Amniotic stem cell (primary cell): ENCODE measurements at places on chromosomes 12 and 14.

DNA sequence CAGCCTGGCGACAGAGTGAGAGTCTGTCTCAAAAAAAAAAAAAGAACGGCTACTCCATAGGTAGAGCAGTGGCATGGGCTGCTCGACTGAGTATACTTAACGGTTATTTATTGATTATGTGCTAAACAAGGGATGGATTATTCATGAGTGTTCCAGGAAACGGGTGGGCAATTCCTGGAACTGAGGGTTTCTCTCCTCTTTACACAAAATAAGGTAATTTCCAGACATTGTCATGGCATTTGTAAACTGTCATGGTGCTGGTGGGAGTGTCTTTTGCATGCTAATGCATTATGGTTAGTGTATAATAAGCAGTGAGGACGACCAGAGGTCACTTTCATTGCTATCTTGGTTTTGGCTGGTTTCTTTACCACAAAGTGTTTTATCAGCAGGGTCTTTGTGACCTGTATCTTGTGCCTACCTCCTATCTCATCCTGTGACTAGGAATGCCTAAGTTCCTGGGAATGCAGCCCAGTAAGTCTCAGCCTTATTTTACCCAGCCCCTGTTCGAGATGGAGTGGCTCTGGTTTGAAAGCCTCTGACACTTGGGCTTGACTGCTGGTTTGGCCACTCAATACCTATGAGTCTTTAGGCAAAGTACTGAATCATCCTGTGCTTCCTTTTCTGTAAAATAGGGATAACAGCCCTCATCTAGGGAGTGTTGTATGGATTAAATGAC lies 3.2 kb downstream of the DGLUCY start:
- DNase-seq, result no peak

DNA sequence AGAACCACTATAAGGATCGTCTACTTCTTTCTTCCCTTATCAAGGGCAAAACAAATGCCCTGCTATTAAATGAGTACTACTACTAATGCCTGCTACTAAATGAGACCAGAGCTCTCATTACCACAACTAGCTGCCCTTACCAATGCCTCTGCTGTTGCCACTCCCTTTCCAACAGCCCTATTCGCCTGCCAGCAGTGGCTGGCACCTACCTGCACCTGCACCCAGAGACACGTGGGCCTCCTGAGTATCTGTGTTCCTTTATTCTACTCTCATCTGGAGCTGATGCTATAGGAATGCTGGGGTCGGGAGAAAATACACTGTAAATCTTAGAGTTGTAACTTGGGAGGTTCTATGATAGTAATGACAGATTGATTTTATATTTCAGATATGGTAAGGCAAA lies 174.7 kb downstream of the SLC2A13 start:
- no peak for DNase-seq

DNA sequence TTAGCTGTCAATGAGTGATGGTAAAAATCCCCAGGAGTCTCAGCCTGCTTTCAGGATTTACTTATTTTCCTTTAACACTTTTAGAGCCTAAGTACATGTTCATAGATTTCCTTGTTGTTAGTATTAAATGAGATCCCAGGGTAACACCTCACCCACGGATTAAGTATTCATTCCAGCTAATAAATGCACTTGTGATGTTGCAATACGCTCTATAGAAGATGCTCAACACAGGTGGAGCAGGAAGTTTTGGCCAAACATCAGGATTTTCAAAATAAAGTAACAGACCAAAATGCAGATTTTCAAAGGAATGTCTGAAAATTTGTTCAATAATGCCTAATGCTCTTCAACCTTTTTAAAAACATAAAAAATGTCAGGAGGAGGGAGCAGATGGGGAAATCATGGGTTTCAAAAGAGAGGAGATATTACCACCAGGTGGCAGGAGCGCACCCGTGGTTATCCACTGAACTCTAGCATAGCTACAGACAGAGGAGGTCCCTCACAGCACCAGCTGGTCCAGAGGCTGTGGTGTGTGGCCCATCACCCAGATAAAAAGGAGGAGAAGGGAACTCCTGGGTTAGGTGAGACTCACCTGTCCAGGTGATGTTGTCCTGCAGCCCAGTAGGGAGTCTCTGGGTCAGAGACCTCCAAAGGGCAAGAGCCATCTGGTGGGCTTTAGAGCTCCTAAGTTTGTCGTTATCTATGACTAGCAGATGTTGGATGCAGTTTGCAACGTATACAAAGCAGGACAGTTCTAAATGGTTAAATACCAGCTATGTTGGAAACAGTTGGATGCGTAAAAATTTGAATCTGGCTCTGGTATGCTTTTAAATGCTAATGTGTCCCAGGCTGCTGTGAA lies 1158.4 kb upstream of the TMEM132C start:
- DNase-seq, result peak; percentile 17

DNA sequence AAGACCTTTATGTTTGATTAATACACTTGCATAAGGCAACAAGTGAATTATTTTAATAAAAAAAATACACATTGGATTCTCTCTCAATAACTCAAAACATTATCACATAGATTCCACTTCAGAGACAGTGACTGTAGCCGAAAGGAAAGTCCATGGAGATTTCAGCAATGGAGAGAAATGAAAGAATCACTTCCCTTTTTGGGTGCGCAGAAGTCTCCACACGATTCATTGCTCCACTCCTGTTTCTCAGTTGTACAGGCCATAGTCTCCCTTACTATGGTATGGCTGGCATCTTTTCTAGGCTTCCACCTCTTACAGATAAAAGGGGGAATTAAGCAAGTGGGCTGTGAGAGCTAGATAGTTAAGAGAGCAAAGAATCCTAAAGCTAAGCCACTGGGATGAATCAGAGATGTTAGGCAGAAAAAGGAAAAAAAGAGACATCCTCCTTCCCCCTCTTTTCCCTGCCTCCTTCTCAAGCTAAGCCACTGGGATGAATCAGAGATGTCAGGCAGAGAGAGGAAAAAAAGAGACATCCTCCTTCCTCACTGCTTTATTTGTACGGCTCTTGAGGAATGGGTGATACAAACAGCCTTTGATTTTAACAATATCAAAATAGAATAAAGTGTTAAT lies 16.3 kb downstream of the ST8SIA1 start:
- no peak for DNase-seq

DNA sequence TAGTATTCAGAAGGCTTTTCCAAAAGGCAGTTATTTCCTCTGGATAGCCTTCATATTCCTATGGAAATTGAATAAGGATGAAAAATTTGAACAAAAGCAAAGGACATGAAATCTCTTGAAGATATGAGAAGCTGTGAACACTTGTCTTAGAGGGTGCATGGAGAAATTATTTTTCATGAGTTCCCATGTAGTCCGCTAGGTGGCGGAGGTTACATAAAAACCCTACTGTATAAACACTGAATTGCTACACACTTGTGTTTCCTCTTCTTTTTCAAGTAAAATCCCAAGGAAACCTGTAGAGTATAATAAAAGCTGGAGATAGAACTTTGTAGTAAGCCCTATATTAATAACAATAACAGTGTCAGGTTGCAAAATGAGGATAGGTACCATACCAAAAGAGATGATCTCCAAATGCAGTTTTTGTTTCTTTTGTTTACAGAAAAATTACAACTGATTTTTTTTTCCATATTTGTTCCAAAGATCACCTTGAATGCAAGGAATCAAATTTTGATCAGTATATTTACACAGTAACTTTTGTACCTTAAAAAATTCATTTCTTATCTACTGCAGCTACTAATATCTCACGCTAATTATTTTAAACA lies 37.8 kb upstream of the OR4E1 start:
- peak; percentile 9 for DNase-seq

- no peak for DNase-seq
Observed at GRCh38 chr12:12613344-12613743, 1.7 kb downstream of the CREBL2 start.

DNA sequence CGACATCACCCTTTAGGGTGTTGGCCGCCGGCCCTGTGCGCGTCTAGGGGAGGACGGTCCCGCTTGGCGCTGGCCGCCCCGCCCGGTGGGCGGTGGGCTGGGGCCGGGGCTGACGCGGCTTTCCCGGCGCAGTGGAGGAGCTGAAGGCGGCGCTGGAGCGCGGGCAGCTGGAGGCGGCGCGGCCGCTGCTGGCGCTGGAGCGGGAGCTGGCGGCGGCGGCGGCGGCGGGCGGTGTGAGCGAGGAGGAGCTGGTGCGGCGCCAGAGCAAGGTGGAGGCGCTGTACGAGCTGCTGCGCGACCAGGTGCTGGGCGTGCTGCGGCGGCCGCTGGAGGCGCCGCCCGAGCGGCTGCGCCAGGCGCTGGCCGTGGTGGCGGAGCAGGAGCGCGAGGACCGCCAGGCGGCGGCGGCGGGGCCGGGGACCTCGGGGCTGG lies 3.6 kb downstream of the TNFAIP2 start:
- no peak for DNase-seq
